Caco-2 (cell line): ENCODE measurements at places on chromosomes 7 and 10. TPM values are rescaled to one million over a fixed set of nuclear protein-coding genes. Genes with fewer than 3 reads are reported as not detected.

GRCh38 chr10:47230482-47230881 is 69.5 kb upstream of the GDF10 start:
- peaks cover 5% of the 10 kb centered on the region for H3K4me1 ChIP-seq
- H3K36me3 ChIP-seq, result no peaks in the 10 kb centered on the region
- no peak for DNase-seq
- H3K27ac ChIP-seq, result no peak overlapping the region
- no peaks in the 10 kb centered on the region for H3K27me3 ChIP-seq

DNA sequence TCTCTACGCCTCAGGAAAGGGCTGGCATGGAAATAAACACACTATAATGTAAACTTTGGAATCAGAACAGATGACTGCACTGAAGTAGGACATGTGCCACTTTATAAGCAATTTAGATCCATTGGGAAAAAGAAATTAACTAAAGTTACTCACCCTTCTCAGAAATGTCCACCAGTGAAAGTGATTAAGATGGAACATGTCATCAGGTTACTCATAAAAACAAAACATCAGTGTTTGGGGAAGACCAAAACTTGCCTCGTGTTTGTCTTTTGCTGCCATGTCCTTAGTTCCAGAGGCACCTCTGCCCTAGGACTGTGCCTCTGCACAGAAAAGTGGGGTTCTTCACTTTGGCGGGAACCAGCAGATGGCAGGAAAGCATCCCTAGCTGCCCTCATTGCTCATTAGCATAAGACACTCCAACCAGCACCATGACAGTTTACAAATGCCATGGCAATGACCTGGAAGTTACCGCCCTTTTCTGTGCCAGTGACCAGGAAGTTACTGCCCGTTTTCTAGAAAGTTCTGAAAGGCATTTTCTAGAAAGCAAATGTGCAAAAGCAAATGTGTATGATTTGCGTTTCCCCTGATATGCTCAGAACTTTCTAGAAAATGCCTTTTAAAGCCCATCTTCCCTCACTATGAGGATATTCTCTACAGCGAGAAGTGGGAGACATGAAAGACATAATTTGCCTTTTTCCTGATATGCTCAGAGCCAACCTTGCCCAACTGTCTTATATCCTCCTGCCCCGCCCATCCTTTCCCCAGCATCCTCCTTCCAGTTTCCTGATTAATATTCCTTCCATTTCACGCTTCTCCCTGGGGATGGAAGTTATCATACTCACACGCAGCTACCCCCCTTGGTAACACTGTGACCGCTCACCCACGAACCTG is 258.2 kb downstream of the USP6NL start:
- H3K4me3 ChIP-seq, result no peak overlapping the region
- H3K36me3 ChIP-seq, result no peaks in the 10 kb centered on the region
- H3K4me1 ChIP-seq, result no peaks in the 10 kb centered on the region
- H3K27ac ChIP-seq, result no peak overlapping the region

DNA sequence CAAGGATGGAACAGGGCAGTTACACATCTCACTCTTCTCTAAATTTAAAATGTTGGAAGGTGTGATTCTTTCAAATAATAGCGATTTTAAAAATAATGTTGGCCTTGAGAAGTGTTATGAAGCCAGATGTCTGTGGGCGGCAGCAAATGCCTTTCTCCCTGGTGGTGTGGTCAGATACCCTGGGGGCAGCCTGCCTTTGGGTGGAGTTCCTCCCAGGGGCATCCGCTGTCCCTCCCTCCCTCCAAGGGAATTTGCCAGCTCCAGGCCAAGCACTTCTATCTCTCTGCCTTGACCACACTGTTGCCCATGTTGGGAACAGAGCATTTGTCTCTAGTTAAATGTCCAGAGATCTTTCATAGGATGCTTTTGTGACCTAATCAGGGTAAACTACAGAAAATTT is 121.4 kb downstream of the POU6F2 start:
- H3K27ac ChIP-seq, result no peak overlapping the region
- H3K36me3 ChIP-seq, result no peaks in the 10 kb centered on the region
- no peaks in the 10 kb centered on the region for H3K27me3 ChIP-seq
- no peak overlapping the region for H3K4me3 ChIP-seq
- no peak for DNase-seq
- no peaks in the 10 kb centered on the region for H3K4me1 ChIP-seq

PARD3 gene
- total RNA-seq, result 74.9 and 80.7 TPM in 2 replicates

DNA sequence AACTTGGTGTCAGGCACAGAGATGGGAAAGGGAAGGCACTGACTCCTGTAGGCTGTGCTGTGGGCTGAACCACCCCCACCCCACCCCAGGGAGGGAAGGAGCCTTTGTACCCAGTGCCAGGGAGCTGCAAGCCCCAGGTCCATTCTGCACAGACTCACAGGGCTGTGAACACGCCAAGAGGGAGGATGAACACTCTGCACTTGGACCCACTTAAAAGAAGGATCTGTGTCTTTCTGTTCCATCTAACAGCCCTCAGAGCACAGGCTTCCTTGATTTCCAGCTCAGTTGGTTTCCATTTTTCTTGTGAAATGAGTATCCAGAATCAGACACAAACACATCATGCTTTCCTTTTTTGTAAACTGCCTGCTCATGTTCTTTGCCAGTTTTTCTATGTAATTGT is 84.9 kb downstream of the GRB10 start:
- DNase-seq, result no peak
- H3K27me3 ChIP-seq, result no peaks in the 10 kb centered on the region
- no peak overlapping the region for H3K27ac ChIP-seq
- H3K36me3 ChIP-seq, result no peaks in the 10 kb centered on the region
- H3K4me1 ChIP-seq, result no peaks in the 10 kb centered on the region

GBX1 gene
- not detected in 2 replicates for total RNA-seq

XRCC2 gene
- total RNA-seq, result 16.8 and 18.5 TPM in 2 replicates

GRCh38 chr10:6203331-6204062 is 765 bp downstream of the PFKFB3 start:
- H3K4me1 ChIP-seq, result peaks cover 13% of the 10 kb centered on the region
- peak overlapping the region; percentile 78 for H3K27ac ChIP-seq
- H3K27me3 ChIP-seq, result no peaks in the 10 kb centered on the region
- H3K4me3 ChIP-seq, result peak overlapping the region; percentile 78
- peak; percentile 85 for DNase-seq

SLC29A4 gene
- 34.6 and 38.4 TPM in 2 replicates for total RNA-seq

GRCh38 chr10:77609781-77610272 is 27.8 kb downstream of the KCNMA1 start:
- no peaks in the 10 kb centered on the region for H3K27me3 ChIP-seq
- H3K27ac ChIP-seq, result no peak overlapping the region
- no peak for DNase-seq
- H3K4me3 ChIP-seq, result no peak overlapping the region
- H3K4me1 ChIP-seq, result peaks cover 37% of the 10 kb centered on the region

DNA sequence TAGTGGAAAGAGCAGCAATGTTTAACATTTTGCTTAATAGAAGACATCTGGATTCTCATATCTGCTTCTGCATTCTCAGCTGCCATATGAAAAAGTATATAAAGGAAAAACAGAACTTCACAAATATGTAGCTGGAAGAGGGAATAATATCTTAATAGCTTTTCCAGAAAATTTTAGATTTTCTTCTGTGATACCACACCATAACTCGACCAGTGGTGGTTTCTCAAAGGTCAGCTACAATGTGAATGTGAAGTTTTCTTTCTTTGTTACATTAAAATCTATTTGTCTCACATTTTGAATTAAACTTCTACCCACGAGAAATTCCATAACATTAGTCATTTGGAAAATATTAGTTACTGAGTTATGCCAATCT is 339.8 kb downstream of the PARD3 start:
- DNase-seq, result no peak
- H3K4me3 ChIP-seq, result no peak overlapping the region
- H3K27ac ChIP-seq, result no peak overlapping the region
- no peaks in the 10 kb centered on the region for H3K27me3 ChIP-seq
- H3K4me1 ChIP-seq, result peaks cover 41% of the 10 kb centered on the region

GRCh38 chr10:80671847-80672246 is 134.1 kb downstream of the SH2D4B start:
- no peak overlapping the region for H3K4me3 ChIP-seq
- H3K4me1 ChIP-seq, result no peaks in the 10 kb centered on the region
- no peaks in the 10 kb centered on the region for H3K36me3 ChIP-seq
- DNase-seq, result no peak

GRCh38 chr7:156640949-156641485 is 443 bp downstream of the RNF32 start:
- H3K27ac ChIP-seq, result peak overlapping the region; percentile 100
- no peaks in the 10 kb centered on the region for H3K27me3 ChIP-seq
- peak overlapping the region; percentile 72 for H3K4me3 ChIP-seq

DNA sequence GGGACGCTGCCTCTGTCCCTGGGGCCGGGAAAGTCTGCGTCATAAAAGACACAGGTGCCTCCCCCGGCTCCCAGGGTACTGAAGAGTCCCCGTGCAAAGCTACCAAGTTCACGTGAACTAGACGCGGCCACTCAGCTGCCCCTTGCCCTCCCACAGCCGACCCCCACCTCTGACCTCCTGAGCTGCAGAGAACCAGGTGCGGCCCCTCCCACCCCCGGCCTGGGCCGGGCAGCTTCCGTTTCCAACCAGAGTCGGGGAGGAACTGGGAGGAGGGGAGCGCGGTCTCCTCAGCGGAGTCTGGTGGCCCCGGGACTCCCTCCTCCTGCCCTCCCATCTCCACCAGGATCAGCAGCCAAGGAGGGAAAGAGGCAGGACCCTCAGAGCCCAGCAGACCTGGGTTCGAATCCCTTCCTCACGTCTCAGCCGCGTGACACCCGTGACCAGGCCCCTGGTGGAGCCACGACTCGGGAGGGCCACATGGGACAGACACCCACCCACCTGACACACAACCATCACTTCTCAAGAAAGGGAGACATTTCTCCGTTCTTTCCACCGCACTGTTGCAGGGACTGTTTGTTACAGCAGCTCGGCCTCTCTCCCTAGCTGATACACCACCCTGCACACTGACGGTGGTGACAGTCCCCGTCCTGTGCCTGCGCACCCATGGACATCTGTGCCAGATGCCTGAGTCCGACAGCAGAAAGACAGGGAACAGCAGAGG is 37.4 kb upstream of the PDGFA start:
- no peak overlapping the region for H3K4me3 ChIP-seq
- H3K27me3 ChIP-seq, result no peaks in the 10 kb centered on the region
- no peaks in the 10 kb centered on the region for H3K4me1 ChIP-seq
- no peak for DNase-seq
- H3K36me3 ChIP-seq, result no peaks in the 10 kb centered on the region
- no peak overlapping the region for H3K27ac ChIP-seq

GRCh38 chr7:44311561-44312495 is 13.6 kb downstream of the CAMK2B start:
- no peak overlapping the region for H3K4me3 ChIP-seq
- no peaks in the 10 kb centered on the region for H3K4me1 ChIP-seq
- H3K27ac ChIP-seq, result no peak overlapping the region
- no peaks in the 10 kb centered on the region for H3K36me3 ChIP-seq

- H3K27ac ChIP-seq, result no peak overlapping the region
- H3K36me3 ChIP-seq, result no peaks in the 10 kb centered on the region
- no peaks in the 10 kb centered on the region; the same call in 1 of the 2 replicates for H3K4me1 ChIP-seq
- no peaks in the 10 kb centered on the region for H3K27me3 ChIP-seq
Observed at GRCh38 chr7:158849768-158850544, 6.4 kb upstream of the DYNC2I1 start.

DNA sequence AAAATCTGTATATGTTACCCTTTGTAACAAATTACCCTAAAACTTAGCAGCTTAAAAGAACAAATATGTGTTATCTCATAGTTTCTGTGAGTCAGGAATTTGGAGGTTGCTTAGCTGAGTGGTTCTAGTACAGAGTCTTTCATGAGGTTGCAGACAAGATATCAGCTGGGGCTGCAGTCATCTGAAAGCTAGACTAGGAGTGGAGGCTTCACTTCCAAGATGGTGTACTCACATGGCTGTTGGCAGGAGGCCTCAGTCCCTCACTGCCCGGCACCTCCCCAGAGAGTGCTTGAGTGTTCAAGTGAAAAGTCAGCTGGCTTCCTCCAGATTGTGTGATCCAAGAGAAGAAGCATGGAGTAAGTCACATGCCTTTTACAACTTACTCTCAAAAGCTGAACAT is 16.9 kb upstream of the GGCT start:
- no peaks in the 10 kb centered on the region for H3K36me3 ChIP-seq
- no peak for DNase-seq
- H3K4me3 ChIP-seq, result no peak overlapping the region
- no peak overlapping the region for H3K27ac ChIP-seq

SPACDR gene
- total RNA-seq, result 0.41 and 0.84 TPM in 2 replicates

DNA sequence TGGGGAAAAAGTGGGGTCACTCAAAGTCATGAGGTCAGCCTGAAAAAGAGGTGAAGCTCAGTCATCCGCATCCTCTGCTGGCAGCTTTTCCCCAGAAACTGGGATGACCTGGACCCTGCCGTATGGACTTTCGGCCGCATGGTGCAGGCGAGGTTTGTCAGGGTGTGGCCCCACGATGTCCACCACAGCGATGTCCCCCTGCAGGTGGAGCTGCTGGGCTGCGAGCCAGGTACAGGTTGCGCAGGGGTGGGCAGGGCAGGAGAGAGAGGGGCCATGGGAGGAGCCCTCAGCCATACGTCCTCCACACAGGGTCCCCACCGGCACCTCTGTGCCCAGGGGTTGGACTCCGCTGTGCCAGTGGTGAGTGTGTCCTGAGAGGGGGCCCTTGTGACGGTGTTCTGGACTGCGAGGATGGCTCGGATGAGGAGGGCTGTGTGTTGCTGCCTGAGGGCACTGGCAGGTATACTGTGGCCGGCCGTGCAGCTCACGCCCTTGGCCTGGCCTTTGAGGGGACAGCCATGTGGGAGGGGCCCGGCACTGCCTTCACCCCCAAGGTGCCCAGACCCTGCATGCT is 23.0 kb upstream of the ZNF467 start:
- no peak overlapping the region for H3K27ac ChIP-seq
- DNase-seq, result no peak
- H3K4me1 ChIP-seq, result no peaks in the 10 kb centered on the region
- H3K36me3 ChIP-seq, result no peaks in the 10 kb centered on the region
- H3K4me3 ChIP-seq, result no peak overlapping the region

ATRNL1 gene
- not detected in 2 replicates for total RNA-seq
